ENCODE measurements at places on chromosomes 3 and 15.

DNA sequence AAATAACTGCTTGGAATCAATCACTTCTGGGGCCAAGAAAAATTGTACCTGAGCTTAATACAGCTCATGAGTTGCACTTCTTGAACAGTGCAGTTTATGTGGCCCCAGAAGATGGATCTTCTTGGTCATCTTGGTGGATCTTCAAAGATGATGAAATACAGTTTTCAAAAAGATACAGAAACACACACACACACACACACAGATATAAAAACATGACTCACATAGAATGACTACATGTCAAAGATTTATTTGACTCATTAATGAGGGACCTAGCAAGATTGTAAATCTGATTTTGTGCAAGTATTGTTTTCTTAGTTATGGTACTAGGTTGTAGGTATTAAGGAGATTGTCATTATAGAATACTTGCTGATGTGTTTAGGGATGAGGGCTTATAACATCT lies 32.6 kb downstream of the PDCD6IP start:
- no peak for DNase-seq

DNA sequence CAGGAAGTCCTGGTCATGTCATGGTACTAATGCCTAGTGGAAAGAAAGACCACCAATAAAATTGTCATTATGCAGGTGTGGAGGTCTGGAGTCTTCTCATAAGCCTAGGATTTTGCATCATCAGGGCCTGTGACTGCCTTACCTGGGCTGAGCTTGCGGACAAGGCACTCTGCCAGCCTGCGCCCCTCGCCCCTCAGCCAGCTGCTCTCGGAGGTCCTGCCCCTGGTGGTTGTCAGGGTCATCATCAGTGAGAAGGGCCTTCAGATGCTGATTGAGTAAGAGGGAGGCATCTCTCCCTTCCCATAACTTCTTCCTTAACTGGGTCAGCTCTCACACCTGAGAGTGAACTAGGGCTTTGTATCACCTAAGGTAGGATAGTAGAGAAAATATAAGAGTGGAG lies 132.8 kb downstream of the DCLK3 start:
- DNase-seq = no peak

GRCh38 chr3:15271785-15272381 lies 60.5 kb downstream of the SH3BP5 start:
- DNase-seq = peak; percentile 75

- no peak for DNase-seq
Measured at GRCh38 chr15:67828278-67828968, 3.1 kb downstream of the SKOR1 start.

DNA sequence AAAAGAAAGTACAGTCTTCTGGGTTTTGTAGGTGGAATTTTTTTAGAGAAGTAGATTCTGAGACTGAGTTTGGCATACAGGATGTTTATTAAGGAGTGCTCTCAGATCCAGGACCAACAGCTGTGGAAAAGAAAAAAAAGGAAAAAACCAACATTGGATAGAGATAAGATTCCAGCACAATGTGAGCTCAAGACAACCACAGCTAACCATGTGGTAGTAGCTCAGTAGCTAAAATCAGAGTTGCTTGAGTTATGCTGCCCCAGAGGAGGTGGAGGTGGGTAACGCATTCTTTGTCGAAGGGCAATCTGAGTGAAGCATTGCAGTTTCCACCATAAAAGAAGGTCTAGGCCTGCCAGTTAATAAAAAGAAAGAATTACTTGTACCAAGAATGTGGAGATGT lies 904.3 kb downstream of the NSUN3 start:
- no peak for DNase-seq

DNA sequence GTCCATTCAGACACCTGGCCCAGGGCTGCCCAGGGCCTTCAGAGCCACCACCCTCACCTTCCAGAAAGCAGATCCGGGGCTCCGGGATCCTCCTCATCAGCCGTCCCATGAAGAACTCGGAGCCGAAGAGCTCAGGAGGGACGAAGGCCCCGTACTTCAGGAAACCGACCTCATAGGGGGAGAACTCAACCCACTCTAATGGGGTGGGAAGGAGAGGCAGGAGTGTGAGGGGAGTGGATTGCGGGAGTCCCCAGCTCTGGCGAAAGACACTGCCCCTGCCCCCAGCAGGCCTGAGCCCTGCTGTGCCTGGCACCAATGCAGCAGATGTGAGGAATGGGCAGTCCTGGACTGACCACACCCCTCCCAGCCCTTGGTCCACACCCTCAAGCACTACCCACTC lies 22.6 kb downstream of the PLA2G4D start:
- no peak for DNase-seq

DNA sequence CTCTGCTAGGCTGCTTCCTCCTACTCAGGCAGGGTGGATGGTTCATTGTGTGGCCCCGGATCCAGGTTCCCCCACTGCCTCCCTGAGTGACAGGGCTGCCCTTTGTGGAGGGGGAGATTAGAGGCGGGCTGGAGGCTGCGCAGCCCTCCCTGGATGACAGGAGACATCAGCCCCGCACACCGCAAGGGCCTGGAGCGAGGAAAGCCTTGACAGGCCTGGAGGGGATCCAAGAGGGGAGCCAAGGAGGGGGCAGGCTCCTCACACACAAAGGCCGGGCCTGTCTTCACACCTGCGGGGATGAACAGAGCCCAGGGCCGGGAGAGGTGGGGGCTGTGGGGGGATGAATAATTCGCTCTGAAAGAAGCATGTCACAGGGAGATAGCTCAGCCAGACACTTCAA lies 72.9 kb downstream of the RPN1 start:
- no peak for DNase-seq

- no peak for DNase-seq
Measured at GRCh38 chr3:113243846-113244245, 32.5 kb downstream of the BOC start.

DNA sequence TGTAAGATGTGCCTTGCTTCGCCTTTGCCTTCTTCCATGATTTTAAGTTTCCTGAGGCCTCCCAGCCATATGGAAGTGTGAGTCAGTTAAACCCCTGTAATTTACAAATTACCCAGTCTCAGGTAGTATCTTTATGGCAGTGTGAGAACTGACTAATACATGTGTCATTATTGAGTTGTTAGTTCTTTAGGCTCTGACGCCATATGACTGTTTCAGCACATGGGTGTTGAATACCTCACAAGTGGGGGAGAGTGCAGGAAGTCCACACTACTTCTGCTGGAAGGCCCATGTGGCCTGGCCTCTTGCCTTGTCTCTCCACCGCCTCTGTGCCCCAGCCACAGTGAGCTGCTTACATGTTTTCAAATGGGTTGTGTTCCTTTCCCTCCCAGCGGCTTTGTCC lies 28.5 kb downstream of the MFSD1 start:
- DNase-seq = no peak

GRCh38 chr3:196057760-196058331 lies 24.0 kb downstream of the TFRC start:
- no peak for DNase-seq

GRCh38 chr3:196274585-196274984 lies 12.9 kb downstream of the PCYT1A start:
- DNase-seq = peak; percentile 18

- no peak for DNase-seq
Measured at GRCh38 chr15:94145046-94145445, 86.3 kb upstream of the MCTP2 start.

DNA sequence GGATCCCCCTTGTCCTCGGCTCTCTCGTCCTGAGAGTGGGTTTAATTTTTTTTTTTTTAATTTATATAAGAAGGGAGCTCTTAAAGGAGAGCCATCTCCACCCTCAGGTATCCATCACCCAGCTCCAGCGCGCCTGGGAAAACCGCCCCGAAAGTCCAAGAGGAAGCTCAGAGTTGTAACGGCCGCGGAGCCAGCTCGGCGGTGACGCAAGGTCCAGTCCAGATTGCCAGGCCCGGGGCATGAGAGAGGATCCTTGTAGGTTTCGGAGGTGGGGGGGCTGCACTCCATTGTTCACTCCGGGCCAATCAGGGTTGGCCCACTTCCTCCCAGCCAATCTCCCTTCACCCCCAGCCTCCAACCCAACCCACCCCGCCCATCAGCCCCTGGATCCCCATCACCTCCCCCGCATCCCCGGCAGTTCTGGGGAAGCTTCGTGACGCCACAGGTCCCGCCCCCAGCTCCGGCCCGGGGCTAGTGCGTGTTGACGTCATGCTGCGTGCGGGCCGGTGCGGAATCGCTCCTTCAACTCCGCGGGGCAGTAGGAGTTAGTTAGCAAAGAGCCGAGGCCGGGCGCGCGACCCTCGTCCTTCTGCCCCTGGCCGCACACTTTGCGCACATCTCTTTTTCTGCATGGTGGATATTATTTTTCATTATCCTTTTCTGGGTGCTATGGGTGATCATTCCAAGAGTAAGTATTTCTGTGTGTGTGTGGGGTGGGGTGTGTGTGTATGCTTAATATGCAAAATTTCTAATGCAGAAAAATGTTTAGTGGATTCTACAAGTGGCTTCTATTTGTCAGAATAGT lies at the start of gene ISL2:
TSS of gene ISL2 (plus strand) at position 520 of the 805 bp plus-strand sequence. CDS start at position 631, 111 bp downstream.
- no peak for DNase-seq

DNA sequence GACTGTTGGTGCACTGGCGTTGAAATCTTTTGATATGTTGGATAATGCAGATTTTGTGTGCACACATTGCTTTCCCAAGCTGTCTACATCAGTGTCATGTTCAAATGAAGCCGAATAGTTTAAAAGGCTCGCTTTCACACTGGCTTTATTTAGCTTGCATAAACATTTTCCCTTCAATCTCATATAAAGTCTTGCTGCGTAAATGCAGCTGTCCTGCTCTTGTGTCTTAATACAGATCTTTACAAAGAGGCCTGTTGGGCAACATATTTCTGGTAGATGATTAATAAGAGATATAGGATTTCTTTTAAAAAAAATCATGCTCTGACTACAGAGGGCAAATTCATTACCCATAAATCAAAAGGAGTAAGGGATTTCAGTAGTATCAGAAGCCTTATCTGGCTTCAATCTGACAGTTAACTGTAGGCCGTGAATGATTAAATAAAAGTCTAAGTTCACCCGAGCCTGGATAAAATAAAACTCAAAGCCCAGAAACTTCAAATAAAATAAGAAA lies 937.2 kb downstream of the FHIT start:
- no peak for DNase-seq

DNA sequence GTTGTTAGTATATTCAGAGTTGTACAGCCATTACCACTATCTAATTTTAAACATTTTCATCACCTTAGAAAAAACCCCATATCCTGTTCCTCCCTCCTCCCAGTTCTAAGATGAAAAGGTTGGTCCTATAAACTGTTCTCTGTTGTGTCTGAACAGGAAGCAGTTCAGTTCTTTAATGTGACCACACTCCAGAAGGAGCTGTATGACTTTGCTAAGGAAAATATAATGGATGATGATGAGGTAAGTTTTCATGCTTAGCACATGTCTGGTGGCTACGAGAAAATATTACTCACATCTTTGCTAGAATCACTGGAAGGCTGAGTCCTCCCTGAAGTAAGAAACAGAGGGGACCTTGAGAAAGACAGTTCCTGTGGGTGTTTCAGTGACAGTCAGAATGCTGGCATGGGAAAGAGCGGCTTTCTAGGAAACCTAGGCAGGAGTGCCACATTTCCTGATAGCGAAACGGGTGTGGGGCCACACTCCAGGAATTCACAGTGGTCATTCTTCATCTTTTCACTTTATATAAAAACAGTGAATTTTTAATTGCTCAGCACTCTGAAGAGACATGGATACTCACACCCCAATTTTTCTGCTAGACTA lies 20.3 kb downstream of the CRTAP start:
- no peak for DNase-seq

Measured in stimulated activated CD8-positive, alpha-beta memory T cell treated with anti-CD3 and anti-CD28 coated beads, Interleukin-12 subunit alpha, Interleukin-12 subunit beta, amount 100 ng/mL, for 4 hours (primary cell).